ENCODE measurements at places on chromosomes 1 and 21.

GRCh38 chr1:234845836-234846235 lies 235.9 kb upstream of the IRF2BP2 start:
- DNase-seq = no peak

DNA sequence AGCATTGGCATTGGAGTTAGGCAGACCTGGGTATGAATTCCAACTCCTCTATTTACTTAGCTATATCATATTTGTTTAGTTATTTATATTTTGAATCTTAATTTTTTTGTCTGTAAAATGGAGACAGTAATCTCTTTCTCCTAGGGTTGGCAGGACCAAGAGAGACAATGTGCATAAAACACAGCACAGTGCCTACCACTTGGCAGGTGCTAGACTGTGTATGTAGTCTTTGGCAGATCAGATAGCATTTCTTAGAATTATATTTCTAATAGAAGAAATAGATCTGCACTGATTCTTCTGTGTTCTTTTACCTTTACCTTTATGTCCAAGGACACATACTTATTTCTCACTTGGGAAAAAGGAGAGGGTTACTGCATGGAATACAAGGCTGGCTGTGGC lies 177.2 kb downstream of the GIPC2 start:
- no peak for DNase-seq

DNA sequence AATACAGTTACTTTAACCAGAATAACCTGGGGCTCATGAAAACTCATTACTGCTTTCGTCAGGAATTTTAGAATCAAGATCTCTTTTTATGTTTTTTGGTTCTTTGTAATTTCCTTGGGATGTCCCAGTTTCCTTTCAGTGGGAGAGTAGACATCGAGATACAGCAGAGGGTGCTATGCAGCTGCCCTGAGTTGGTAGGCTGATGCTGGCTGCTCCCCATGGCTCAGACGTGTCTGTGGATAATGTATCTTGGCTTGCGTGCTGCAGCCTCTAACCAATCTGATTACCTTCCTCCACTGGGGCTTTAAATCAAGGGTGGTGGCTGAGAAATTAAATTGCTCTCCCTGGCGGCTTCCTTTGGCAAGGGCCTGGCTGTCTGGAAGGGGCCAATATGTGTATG lies 253.7 kb downstream of the CACNA1E start:
- no peak for DNase-seq

DNA sequence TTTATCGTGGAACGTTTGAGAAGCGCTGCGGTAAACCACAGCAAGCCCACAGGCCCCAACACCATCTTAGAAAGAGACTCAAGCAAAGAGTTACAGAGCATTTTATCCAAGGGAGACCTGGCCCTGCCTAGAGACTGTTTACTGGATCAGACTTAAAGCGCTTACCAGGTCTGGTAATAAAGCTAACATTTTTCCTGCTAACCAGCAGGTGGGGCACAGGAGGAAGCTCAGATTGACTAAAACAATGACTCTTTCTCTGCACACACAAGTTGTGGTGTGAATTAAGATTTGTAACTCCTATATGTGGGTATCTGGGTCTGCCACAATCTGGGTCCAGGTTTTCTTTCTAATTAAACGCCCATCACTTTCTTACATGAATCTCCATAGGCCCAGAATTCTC lies 136.5 kb upstream of the ETS2 start:
- no peak for DNase-seq

- no peak for DNase-seq
Measured at GRCh38 chr1:118101515-118101844, 83.5 kb downstream of the SPAG17 start.

DNA sequence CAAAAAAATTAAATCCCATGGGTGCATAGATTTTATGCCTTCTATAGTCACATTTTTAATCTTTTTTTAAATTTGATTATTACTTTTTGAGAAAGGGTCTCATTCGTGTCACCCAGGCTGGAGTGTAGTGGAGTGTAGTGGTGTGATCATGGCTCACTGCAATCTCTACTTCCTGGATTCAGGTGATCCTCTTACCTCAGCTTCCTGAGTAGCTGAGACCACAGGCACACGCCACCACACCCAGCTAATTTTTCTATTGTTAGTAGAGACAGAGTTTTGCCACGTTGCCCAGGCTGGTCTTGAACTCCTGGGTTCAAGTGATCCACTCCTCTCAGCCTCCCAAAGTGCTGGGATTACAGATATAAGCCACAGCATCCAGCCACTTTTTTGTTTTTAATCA lies 10.4 kb downstream of the CBR3 start:
- DNase-seq = no peak

GRCh38 chr1:19675797-19676196 lies 11.1 kb downstream of the HTR6 start:
- DNase-seq = no peak

DNA sequence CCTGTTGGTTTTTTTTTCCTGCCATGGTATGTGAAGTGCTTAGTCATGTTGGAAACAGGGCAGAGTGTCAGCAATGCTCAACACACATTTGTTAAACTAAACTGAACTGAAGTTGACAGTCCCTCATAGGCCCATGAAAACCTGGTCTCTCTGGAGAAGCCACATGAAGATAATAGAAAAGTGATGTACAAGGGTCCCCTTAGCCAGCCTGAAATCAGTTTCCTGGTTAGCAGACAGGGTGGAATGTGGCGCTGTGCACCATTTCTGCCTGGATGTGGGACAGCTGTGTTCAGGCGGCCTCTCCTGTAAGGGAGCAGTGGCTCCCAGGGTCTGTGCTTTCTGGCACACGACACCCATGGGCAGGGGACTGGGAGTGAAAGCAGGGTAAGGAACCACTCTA lies 9.9 kb upstream of the CHI3L1 start:
- DNase-seq = no peak

- no peak for DNase-seq
Measured at GRCh38 chr1:11158720-11159321, 30.3 kb upstream of the ANGPTL7 start.

GRCh38 chr1:32335535-32335789 lies 571 bp downstream of the MARCKSL1 start:
- DNase-seq = no peak

DNA sequence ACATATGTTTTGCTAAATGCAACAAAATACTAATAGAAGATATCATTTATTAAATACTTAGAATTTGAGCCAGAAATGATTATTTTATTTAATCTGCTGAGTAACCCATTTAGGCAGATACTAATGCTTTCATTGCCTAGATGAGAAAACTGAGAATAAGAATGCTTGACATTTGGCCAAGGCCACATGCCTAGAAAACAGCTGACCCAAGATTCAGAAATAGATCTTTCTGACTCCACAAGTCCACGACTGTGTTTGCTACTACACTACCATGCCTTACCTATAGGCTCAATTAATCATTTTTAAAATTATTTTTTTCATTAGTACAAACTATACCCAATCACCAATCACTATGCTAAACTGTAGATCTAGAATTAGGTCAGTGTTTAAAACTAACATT lies 129.7 kb downstream of the ATP1B1 start:
- DNase-seq = no peak

DNA sequence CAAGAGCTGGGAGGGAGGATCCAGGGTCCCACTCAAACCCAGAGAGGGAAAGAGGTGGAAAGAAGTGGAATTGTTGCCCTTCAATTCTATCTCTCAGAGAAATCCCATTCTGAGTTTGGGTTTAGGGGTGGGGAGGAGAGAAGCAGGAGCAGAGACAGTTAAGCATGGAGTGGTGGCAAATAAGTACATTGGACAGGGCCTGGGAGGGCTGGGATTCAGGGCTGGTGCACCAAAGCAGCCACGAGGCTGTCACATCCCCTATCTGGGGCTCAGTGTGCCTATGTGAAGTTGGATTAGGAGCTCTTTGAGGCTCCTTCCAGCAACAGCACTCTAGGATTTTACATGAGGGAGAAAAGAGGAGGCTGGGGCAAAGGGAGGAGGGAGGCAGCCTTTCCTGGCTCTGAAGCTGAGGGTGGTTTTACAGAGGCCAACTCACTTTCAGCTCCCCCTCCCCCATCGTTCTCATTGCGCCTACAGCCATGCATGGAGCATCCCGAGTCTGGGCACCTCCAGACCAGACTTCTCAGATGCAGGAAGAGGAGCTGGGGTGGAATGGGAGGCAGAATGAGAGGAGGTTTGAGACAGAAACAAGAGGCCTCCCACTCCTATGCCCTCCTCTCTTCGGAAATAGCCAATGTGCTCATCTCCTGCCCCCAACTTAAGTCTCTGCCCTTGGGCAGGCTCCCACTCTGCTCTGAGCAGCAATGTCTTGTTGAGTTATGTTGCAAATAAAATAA lies 3.0 kb upstream of the SYT6 start:
- no peak for DNase-seq

- DNase-seq = no peak
Measured at GRCh38 chr1:212182171-212182570, 103.0 kb upstream of the PPP2R5A start.

GRCh38 chr1:157139052-157139715 lies 989 bp upstream of the ETV3 start:
- DNase-seq = no peak

- no peak for DNase-seq
Measured at GRCh38 chr1:4161366-4162006, 261.4 kb upstream of the C1orf174 start.

GRCh38 chr21:33126569-33126968 lies 56.6 kb downstream of the OLIG1 start:
- DNase-seq = no peak

GRCh38 chr1:1782399-1783221 lies 4.3 kb upstream of the NADK start:
- DNase-seq = no peak

- no peak for DNase-seq
Measured at GRCh38 chr1:206136241-206136640, 19.1 kb upstream of the AVPR1B start.

GRCh38 chr1:235947989-235948388 lies 81.3 kb upstream of the LYST start:
- no peak for DNase-seq

GRCh38 chr1:190452272-190452848 lies 25.3 kb downstream of the BRINP3 start:
- DNase-seq = no peak

- DNase-seq = no peak
Measured at GRCh38 chr1:17108786-17109185, 10.5 kb downstream of the PADI2 start.

DNA sequence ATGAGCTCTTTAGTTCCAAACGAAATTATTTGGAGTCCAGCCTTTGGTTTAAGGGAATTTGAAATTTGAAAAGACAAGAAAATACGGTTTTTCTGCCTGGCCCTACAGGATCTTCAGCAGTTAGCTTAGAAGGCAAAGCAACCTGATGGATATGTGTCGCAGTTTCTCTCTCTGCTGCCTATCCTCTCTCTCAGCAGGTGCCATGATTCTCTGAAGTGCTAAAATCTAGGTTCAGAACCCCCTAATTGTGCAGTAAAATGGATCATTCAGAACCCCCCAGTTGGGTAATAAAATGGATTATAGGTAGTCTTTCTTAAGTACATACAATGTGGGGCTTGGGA lies 446 bp upstream of the DEPDC1 start:
- no peak for DNase-seq

GRCh38 chr1:48107516-48107915 lies 110.3 kb upstream of the TRABD2B start:
- DNase-seq = no peak

GRCh38 chr1:28437924-28438699 lies 67.7 kb upstream of the RCC1 start:
- no peak for DNase-seq

DNA sequence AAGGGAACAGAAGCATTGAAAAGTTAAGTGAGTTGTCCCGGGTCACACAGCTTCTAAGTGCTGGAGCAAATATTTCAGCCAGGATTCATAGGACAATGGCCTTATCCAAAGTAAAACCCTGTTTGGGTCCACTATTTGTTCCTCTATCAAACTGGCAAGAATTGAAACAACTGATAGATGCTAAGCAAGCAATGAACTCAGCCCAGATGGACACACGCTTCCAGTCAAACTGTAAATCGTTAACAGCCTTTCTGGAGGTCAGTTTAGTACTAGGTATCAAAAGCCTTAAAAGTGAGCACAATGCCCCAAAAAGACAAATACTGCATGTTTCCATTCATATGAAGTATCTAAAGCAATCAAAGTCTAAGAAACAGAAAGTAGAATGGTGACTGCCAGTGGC lies 779 bp upstream of the SVBP start:
- DNase-seq = no peak

- no peak for DNase-seq
Measured at GRCh38 chr1:12229386-12229834, 420 bp upstream of the VPS13D start.

DNA sequence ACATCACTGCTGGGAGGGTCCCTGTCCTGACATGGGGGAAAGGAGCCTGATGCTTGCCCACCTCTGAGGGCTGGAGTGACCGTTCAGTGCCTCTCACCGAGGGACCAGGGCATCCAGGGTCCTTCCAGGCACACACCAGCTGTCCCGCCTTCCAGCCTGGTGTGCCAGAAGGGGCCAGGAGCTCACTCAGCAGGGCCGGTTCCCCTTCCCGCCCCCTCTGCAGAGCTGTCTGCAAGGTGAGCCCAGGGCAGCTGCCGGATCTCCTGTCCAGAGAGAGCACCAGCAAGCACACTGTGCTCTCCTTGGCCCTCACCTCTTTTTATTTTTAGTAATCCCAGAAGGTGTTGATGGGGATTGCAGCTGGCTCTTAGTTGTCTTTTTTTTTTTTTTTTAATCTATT lies 16.9 kb downstream of the H6PD start:
- no peak for DNase-seq

DNA sequence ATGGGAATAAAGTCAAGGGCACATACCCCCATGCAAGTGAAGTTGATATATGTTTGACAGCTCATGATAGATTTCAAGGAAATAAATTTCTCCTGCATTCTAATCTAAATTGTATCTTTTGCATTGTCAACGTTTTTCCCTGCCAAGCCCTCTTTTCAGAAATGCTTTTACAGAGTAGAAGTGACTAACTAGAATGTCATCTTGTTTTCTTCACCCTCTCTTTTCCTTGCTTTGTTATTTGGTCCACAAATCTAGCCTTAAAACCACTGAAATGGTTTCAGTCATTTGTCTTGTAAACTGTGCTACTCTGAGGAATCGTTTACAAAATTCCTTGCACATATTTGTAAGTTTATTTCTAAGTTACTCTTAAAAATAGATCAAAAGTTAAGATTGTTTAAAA lies 600.8 kb upstream of the CXADR start:
- no peak for DNase-seq

- no peak for DNase-seq
Measured at GRCh38 chr1:151815716-151816327, 10.6 kb upstream of the LINGO4 start.
